AG09319 (cell line): ENCODE measurements at places on chromosomes 7 and 10.
A peak's percentile ranks its signal among the peaks of the same experiment; 100 is the strongest.

- DNase-seq = no peak
These were observed 81.9 kb downstream of the CNOT4 start for GRCh38 chr7:135428011-135428410.

GRCh38 chr10:66982792-66983474, 57.1 kb downstream of the LRRTM3 start:
- DNase-seq = no peak

- DNase-seq = no peak
These were observed 10.9 kb upstream of the OAT start for GRCh38 chr10:124429576-124429975.

DNA sequence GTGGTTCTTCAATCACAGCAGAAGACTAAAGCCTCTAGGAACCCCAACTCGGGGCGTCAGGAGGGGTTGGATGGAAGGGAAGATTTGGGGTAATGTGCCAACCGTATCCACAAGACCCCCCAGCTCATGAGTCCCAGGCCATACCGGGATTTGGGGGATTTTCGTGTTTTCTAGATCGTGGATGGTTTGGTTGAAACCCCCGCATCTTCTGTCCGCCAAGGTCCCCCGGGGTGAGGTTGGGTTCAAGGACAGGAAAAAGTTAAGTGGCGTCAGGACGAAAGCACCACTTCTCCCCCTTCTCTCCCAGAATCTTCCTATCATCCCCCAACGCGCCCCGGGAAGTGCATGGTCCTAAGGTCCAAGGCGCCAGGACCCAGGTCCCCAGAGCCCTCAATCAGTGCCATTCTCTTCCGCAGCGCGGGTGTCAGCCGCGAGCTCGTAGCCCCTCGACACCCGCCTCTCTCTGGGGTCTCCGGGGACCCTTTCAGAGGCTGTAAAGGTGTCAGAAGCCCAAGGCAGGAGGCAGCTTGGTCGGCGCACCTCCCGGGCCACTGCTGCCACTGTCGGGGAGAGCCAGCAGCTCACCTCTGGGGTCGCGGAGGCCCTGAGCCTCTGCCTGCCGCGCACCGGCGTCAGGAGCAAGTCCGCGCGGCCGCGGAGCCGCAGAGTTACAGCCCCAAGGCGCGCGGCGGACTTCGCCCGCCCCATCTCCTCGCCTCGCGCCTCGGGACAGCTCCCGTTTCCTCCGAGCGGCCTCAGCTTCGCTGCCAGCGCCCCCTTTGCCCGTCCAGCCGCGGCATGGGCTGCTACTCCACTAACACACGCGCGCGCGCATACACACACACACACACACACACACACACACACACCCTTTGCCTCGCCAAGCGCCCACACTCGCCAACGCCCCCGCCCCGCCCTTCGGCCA, 1.5 kb downstream of the MKX start:
- DNase-seq = peak; percentile 28

- no peak for DNase-seq
These were observed 38.0 kb upstream of the ZNRF2 start for GRCh38 chr7:30246392-30246791.

GRCh38 chr7:100865372-100865911, 1.7 kb upstream of the TRIP6 start:
- DNase-seq = no peak
